ENCODE measurements at places on chromosomes 4 and X. TPM values are rescaled to one million over a fixed set of nuclear protein-coding genes. Genes with fewer than 3 reads are reported as not detected.

SCLT1 gene
- total RNA-seq = 14.5 TPM

HTATSF1 gene
- 39.5 TPM for total RNA-seq

SPIN2A gene
- total RNA-seq = not detected

HSFX2 gene
- not detected for total RNA-seq

GPRASP1 gene
- total RNA-seq = 1.2 TPM

CLGN gene
- total RNA-seq = 8.9 TPM

LEF1 gene
- 1.9 TPM for total RNA-seq

FREM3 gene
- not detected for total RNA-seq

F8A2 gene
- not detected for total RNA-seq

TSPAN5 gene
- total RNA-seq = 94.8 TPM

MAGEA2B gene
- total RNA-seq = not detected

NMU gene
- not detected for total RNA-seq

NALF2 gene
- not detected for total RNA-seq

GC gene
- not detected for total RNA-seq

SUPT20HL1 gene
- total RNA-seq = not detected

MAML3 gene
- total RNA-seq = 1.2 TPM

WNK3 gene
- total RNA-seq = 0.18 TPM

PRSS12 gene
- total RNA-seq = 2.3 TPM

GLRA3 gene
- total RNA-seq = not detected

TLR2 gene
- total RNA-seq = not detected

APLN gene
- total RNA-seq = not detected

NCAPG gene
- 24.8 TPM for total RNA-seq

RTL3 gene
- under 0.01 TPM for total RNA-seq

TMEM144 gene
- total RNA-seq = 2.0 TPM

POF1B gene
- not detected for total RNA-seq

HOPX gene
- 5.5 TPM for total RNA-seq

ABCG2 gene
- total RNA-seq = 1.2 TPM

FABP2 gene
- total RNA-seq = not detected

LINC00632 gene
- 16.8 TPM for total RNA-seq

CXCL11 gene
- not detected for total RNA-seq

GAGE1 gene
- total RNA-seq = not detected

ARX gene
- total RNA-seq = not detected

PLP1 gene
- total RNA-seq = 1.8 TPM

RAB39B gene
- total RNA-seq = not detected

HERC6 gene
- 5.2 TPM for total RNA-seq

CYLC1 gene
- total RNA-seq = not detected

TMPRSS11D gene
- total RNA-seq = not detected

NAP1L2 gene
- 6.3 TPM for total RNA-seq

CT45A10 gene
- total RNA-seq = not detected

NAT8L gene
- total RNA-seq = under 0.01 TPM

AKAP14 gene
- not detected for total RNA-seq

RAB9A gene
- 48.7 TPM for total RNA-seq

ODAM gene
- not detected for total RNA-seq
